Ovary (tissue), 10 donors: ENCODE measurements at places on chromosomes 5 and 9.

GRCh38 chr5:9094582-9094981 is 451.3 kb downstream of the SEMA5A start:
- no peak for DNase-seq

DNA sequence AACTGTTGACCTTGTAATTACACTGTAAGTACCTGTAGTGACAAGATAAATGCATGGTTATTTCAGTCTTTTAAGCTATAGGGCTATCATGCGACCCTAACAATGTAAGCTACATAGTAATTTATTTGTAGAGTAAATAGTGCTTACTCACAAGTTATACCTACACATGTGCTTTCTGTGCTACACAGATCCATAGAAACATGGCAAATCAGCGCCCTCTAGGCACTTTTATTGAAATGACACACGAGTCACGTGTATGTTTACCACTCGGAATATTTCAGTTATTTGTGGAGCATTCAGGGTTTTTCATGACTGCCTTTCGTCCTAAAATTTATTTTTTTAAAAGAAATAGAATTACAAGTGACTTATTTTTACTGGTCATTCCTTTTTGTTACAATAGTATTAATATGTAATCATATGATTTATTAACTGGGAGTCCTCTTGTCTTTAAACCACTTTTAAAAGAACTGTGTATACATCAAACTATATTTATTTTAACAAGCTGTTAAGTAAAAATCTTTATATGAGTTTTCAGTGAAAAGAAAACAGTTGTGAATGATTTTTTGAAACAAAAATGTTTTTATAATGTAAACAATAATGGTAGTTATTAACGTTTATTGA is 1242.3 kb upstream of the WWC1 start:
- DNase-seq, result no peak

- no peak for DNase-seq
Observed at GRCh38 chr5:37730896-37731455, 108.9 kb downstream of the GDNF start.

GRCh38 chr5:32229586-32229985 is 55.5 kb upstream of the GOLPH3 start:
- DNase-seq, result no peak
